ENCODE measurements at places on chromosomes 4 and X. TPM values are rescaled to one million over a fixed set of nuclear protein-coding genes. Genes with fewer than 3 reads are reported as not detected.

The SRPX gene
- 118 TPM for total RNA-seq

DNA sequence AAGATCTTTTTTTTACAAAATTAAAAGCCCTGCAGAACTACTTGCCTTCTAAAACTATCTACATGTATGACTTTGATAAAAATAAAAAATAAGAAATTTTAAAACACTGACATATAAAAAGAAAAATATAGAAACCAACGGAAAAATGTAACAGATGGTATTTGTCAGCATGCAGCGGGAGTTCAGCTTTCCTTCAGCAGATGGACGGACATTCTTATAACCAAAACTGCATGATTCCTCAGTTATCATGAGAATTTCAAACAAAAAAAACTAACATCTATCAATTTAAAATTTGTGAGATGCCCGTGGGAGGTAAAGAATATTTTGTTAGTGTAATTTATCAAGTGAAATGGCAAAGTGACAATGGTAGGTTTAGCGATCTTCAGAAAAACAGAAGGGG lies 23.2 kb downstream of the RWDD4 start:
- DNase-seq: no peak

GRCh38 chr4:23374259-23374658 lies 515.6 kb downstream of the PPARGC1A start:
- DNase-seq: no peak

DNA sequence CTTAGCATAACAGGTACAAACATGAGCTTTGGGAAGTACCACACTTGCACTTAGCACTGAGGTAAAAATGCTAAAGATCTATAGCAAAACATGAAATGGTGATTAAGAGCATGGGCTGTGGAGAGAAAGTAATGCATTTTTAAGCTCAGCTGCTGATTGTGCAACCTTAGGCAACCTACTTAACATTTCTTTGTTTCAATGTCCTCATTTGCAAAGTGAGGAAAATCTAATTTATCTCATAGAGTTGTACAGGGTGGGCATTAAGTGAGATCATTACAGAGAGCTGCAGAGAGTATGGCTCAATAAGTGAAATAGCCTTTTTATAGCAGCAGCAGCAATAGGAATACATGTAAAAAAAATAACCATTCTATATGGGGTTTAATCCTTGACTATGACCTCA lies 87.0 kb downstream of the PAK3 start:
- DNase-seq: no peak

GRCh38 chrX:19902110-19902509 lies 14.7 kb upstream of the SH3KBP1 start:
- no peak for DNase-seq

DNA sequence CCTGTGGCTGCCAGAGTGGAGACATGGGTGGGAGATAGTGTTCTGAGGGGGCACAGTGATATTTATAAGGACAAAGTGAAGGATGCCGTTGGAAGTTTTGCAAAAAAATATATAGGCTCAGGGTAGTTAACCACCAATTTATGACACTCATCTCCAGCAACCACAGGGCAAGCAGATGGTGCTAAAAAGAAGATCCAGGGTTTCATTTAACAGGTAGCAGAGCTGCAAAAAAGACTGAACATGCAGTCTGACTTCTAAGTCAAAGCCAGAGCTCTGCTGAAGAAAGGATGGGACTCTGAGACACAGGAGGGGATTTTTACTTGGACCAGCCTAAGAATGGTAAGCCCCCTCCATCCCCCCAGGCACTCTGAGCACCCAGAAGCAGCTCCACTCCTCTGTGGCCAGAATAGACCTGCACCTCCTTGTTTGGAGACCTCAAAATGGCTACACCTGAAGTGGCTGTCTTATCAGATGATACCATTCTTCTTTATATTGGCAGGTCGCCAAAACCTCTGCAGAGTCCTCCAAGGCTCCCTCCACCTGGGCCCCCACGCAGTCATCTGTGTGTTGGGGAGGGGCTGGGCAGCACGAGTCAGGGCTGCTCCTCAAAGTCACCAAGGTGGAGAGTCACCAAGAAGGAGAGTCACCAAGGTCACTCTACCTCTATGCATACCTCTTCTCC lies 161.4 kb upstream of the FAM9B start:
- DNase-seq: no peak

- no peak for DNase-seq
Measured at GRCh38 chr4:137705171-137705783, 173.0 kb upstream of the PCDH18 start.

Measured in vagina (tissue), 2 donors.